ENCODE measurements at places on chromosomes 11 and 22.
A peak's percentile ranks its signal among the peaks of the same experiment; 100 is the strongest.

- no peak for DNase-seq
Observed at GRCh38 chr11:98195300-98195699, 825.4 kb upstream of the CNTN5 start.

GRCh38 chr22:29499852-29500251, 19.8 kb downstream of the NEFH start:
- no peak for DNase-seq

DNA sequence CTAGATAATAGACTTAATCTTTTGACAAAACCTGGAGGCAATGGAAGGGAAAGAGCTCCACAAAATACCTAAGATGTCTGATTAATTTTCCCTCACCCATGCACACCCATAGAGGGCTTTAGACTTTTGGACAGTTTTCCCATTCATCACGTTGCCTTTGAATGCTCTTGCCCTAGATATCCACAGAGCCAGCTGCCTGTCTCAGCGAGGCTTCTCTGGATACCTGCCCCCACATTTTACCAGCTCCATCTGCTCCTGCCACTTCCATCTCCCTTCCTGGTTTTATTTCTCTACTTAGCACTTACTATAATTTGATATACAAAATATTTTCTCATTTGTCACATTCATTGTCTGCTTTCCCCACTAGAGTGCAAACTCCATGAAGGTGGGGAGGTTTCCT, 136.8 kb downstream of the FDX1 start:
- no peak for DNase-seq

DNA sequence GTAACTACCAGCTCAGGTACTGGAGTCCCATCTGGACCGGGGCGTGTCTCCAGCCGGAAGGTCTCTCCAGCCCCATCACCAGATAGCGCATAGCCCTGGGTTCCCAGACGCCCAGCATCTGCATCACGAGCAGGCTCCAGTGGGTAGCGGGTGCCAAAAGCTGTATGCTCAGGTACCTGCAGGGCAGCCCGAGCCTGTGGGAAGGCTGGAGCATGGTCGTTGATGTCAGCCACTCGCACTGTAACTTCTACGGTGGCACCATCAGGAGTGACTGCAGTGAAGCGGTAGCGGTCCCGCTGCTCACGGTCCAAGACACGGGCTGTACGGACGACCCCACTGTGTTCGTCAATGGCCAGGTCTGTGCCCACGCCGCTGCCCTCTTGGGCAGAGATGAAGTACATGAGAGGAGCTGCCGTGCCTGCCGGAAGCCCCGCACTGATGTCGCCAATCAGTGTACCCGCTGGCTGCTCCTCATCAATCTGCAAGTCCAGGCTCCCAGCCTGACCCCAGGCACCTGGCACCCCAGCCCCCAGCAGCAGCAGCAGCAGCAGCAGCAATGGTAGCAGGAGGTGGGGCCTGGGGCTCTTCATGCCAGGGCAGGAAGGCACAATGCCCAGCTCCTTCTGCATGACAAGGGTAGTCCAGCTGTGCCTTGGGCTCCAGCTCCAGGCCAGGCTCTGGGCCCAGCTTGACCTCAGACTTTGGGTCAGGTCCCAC, 14.5 kb downstream of the DCHS1 start:
- no peak for DNase-seq

- peak; percentile 50 for DNase-seq
Observed at GRCh38 chr11:78646564-78647185, 72.0 kb upstream of the NARS2 start.

DNA sequence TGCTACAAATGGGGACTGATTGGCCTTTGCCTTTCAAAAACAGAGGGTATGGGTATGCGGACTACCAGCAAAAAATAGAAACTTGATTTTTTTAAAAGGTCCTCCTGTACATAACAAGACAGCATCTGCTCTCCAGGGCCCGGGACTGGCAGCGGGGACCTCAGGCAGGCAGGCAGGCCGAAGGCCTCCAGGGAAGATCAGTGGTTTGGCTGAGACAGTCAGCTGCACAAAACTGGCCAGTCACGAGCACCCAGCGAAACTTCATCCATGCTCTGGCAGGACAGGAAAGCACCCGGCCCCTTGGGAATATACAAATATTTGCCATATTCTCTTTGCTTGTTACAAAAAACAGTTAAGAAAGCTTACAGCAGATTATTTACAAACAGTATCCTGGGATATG, 11.0 kb downstream of the RPL27A start:
- DNase-seq, result no peak

DNA sequence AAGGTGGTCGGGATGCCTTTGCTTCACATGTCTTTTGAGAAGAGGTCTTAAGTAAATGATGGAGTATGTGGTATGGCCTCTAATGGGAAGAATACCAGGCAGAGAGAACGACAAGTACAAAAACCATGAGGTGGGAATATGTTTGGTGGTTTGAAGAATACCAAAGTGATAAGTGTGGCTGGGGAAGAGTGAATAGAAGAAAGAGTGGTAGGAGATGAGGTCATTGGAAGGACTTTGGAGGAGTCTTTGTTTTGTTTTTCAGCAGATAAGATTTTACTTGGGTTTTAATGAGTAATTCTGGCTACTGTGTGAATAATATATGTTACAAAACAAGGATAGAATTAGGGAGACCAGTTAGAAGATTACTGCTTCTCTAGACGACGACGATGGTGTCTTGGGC, 515.4 kb downstream of the RAB38 start:
- no peak for DNase-seq

DNA sequence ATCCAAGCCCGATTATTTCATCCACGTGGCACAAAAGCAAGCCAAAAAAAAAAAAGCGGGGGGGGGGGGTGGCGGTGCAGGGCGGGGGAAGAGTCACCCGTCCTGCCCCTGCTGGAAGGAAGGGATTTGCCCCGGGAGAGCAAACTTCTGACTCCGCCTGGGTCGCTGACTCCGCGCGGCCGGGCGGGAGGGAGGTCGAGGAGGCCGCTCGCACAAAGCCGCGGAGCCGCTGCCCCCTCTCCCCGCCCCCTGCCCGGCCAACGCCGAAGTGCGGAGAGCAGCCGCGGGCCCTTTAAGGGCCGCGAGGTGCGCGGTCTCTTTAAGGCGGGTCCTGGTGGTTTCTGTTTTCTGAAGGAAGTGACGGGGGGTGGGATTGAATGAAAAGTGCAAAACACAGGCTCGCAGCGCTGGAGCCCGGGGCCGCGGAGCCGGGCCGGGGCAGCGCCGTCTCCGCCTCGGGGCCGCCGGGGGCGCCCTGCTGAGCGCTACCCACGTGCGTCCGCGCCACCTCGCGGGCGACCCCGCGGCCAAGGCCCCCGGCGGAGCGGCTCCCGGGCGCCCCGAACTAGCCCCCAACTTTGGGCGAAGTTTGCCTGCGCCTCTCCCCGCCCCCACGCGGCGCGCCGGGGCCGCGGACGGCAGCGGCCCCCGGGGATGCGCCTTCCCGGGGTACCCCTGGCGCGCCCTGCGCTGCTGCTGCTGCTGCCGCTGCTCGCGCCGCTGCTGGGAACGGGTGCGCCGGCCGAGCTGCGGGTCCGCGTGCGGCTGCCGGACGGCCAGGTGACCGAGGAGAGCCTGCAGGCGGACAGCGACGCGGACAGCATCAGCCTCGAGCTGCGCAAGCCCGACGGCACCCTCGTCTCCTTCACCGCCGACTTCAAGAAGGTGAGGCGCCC, at the start of gene OAF:
Gene OAF (plus strand): TSS at position 407 of the 896 bp plus-strand sequence. CDS start 248 bp downstream, at position 655.
- peak; percentile 87 for DNase-seq

DNA sequence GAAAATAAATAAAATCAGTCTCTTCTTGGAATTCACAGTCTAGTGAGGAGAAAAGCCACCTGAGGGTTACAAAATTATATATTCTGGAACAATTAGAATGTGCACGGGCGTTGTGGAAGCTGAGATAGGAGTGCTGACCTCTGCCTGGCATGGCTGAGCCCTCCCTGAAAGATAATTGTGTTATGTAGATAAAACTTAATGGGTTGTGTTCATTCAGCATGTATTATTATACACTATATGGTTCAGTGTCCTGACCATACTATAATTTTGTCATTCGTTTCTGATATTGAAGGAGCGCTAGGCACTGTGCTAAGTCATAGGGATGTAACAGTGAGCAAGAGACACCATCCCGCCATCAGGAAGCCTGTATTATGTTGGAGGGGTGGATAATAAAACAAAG, 3.7 kb downstream of the ACAT1 start:
- no peak for DNase-seq

- DNase-seq, result no peak
Observed at GRCh38 chr11:25039165-25039564, 542.3 kb downstream of the LUZP2 start.

- no peak for DNase-seq
Observed at GRCh38 chr22:36738416-36739020, 35.0 kb upstream of the CACNG2 start.

- DNase-seq, result no peak
Observed at GRCh38 chr22:17917490-17917983, 106.8 kb downstream of the MICAL3 start.

DNA sequence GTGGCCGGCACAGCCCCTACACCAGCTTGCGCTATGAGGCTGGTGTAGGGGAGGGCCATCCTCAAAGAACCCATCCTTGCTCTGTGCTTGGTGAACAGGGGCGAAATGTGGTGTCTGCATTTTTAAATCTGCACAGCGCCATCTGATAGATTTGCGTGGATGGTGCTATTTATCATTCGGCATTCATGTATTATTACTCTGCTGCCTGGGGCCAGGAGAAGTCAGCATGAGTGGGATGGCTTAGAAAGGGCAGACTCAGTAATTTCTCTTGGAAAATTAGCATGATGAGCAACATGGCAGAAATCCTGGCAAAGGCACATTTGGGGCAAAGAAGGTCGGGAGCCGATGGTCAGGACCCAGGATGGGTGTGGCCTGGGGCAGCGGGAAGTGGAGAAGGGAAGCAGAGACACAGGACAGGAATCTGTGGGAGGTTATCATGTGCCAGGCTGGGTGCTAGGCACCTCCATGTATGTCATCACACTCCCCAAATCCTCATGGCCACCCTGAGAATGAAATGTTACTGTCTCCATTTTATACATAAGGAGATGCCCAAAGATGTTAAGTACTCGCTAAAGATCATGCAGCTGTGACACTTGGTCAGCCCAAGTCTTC, 149.0 kb downstream of the CEP164 start:
- DNase-seq, result no peak

DNA sequence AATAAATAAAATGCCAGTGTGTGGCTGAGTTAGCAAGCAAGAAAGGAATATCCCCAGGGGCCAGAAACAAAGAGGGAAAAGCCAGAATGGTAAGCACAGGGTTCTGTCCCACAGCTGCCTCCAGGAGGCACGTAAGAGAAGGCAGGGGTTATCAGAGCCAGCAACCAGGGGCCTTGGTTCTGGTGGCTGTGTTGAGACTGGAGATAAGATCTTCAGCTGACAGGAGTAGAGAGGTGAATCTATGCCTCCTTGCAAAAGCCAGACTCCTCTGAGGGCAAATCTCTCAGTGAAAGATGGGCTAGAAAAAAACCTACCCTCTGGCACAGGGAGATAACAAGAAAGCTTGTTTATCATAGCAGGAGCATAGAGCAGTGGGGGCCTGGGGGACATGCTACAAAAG, 29.8 kb upstream of the NFAM1 start:
- no peak for DNase-seq

DNA sequence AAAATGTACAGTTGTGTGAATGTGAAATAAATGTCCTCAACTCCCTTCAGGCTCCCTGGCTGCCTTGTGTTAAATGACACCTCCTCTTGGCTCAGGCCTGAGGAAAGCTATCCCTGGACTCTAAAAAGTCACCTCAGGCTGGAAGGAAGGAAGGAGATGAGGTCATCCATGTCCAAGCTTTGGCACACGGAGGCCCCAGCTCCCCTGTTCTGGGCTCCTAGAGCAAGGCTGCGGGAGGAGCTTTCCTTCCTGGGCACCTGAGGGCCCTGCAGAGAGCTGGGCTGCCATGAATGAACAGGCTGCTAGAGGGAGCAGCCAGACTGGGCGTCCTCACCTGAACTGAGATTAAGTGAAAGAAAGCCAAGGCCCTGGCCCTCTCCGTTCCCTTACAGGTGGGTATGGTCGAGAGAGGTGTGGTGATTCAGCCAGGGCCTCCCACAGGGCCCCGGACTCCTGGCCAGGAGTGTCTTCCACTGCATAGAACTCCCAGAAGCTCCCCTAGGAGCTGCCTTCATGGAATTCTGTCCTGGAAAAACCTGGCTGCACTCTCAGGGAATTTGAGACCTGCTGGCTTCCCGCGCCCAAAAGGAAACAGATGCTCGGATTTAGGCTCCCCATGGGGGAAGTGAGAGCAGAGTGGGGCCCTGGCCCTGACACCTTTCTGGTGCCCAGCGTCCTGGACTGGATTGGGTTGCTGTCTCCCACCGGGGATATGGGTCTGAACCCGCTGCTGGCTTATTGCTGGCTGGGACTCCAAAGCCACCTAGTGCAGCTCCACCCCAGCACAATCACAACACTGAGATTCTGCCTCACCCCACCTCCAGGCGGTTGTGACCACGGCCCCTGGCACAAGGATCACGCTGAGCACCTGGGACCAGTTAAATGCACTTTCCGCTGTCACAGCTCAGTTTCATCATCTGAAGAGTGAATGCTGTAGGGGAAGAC, 22.2 kb downstream of the MYBPC3 start:
- peak; percentile 75 for DNase-seq

GRCh38 chr11:1836011-1836945, 1.5 kb downstream of the SYT8 start:
- DNase-seq, result no peak

- DNase-seq, result peak; percentile 27
Observed at GRCh38 chr11:123427405-123427804, 2.7 kb upstream of the GRAMD1B start.

DNA sequence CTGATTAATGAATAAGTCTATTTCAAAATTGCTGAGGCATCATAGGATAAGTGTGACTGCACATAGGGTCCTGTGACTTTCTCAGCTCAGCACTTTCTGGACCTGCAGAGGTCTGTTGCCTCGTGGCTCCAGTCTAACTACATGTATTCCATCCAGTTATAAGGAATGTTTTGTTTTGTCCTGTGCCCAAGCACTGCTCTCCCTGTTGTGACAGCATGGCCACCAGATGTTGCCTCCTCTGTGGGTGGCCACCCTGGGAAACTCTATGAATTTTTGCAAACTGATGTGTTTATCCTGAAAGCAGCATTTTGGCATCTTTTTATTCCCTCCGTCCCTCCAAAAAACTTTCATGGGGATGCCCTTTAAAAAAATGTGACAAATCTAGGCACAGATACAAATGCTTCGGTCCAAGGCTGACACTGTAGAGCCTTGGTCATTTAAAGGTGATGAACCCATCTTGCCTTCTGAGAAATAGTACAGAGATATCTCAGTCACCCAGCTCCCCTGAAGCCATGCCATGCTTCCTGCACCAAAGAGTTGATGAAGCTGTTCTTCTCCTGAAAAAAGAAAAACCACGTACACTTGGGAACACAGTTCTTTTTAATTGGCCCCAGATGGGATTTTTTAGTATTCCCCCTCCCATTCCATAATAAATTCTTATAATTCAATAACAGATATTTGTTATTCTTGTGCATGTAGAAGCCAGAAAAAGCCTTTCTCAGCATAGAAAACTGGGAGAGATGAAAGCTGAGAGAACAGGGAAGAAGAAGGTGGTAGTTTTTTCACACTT, 72.6 kb downstream of the CCDC34 start:
- no peak for DNase-seq

- DNase-seq, result no peak
Observed at GRCh38 chr22:20210473-20211059, 57.6 kb downstream of the RTN4R start.

- DNase-seq, result no peak
Observed at GRCh38 chr11:19924716-19925115, 212.1 kb downstream of the NAV2 start.

- no peak for DNase-seq
Observed at GRCh38 chr11:94787801-94788200, 19.6 kb downstream of the AMOTL1 start.
